ENCODE measurements at places on chromosomes 12 and 14. TPM values are rescaled to one million over a fixed set of nuclear protein-coding genes. Genes with fewer than 3 reads are reported as not detected.
A peak's percentile ranks its signal among the peaks of the same experiment; 100 is the strongest.

Gene SYCP3
- total RNA-seq = not detected

Gene LMO3
- not detected for total RNA-seq

Gene TAS2R46
- total RNA-seq = not detected

Gene IFNG-AS1
- not detected for total RNA-seq

Gene SCN8A
- 1.2 TPM for total RNA-seq

GRCh38 chr12:71125949-71126348 lies 31.9 kb downstream of the TSPAN8 start:
- no peak for DNase-seq

GRCh38 chr12:22625762-22626294 lies 857 bp downstream of the ETNK1 start:
- peak; percentile 56 for DNase-seq

DNA sequence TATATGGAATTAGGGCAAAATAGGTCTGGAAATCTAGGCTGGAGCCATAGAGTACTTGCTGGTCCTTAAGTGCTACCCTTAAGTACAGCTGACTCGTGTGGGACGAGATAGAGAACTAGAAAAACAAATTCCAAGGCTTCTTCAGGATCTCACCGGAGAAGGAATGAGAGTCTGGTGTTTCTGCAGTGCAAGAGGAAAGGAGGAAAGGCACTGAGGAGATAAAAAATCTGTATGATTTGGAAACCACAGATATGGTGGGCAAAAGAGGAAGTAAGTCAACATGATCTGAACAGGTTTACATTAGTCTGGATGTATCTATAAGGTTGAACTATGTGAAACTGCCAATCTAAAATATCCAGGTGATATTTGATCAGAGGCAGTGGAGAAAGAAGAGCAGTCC lies 134.4 kb upstream of the SOX5 start:
- DNase-seq = no peak

GRCh38 chr14:79284621-79285020 lies 926.7 kb downstream of the DIO2 start:
- peak; percentile 23 for DNase-seq

DNA sequence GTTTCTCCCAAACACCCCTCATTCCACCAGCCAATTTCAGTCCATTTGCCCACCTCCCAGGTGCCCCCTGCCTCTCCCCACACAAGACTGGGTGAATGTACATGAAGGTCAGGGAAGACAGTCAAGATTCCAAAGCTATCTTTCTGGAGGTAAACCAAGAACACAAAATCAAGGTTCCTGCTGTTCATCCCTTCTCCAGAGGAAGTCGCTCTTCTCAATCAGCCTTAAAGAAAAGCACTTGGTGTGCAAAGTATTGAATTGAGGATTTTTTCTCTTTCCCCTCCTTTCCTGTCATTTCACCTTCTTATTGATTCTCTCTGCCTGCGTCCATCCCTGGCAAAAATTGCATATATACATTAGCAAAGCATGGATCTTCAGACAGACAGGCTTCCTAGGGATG lies 4.5 kb downstream of the GRIN2B start:
- no peak for DNase-seq

DNA sequence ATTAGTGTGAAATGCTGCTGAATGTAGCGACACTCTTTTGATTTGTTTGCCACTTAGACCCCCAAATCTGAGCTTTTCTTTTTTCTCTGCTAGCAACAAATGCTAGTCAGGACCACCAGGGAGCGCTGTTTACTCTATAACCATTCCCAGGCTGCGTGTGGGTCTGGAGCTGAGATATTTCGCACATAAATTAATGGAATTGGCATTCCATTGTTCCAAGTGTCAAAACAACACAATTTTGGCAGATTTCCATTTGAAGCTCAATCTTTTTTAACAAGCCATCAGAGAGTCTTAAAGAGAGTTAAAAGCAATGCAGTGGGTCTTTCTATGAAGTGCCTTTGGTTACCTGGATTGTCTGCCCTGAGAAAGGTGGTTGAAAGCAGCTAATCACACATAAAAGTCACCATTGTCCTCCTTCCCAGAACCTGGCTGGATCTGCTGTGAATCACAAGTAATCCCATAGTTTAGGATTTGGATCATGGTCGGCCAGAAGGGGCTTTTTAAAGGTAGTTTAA lies 7.4 kb upstream of the TMEM132C start:
- peak; percentile 80 for DNase-seq

GRCh38 chr12:47954467-47955045 lies 8.8 kb upstream of the TMEM106C start:
- no peak for DNase-seq

DNA sequence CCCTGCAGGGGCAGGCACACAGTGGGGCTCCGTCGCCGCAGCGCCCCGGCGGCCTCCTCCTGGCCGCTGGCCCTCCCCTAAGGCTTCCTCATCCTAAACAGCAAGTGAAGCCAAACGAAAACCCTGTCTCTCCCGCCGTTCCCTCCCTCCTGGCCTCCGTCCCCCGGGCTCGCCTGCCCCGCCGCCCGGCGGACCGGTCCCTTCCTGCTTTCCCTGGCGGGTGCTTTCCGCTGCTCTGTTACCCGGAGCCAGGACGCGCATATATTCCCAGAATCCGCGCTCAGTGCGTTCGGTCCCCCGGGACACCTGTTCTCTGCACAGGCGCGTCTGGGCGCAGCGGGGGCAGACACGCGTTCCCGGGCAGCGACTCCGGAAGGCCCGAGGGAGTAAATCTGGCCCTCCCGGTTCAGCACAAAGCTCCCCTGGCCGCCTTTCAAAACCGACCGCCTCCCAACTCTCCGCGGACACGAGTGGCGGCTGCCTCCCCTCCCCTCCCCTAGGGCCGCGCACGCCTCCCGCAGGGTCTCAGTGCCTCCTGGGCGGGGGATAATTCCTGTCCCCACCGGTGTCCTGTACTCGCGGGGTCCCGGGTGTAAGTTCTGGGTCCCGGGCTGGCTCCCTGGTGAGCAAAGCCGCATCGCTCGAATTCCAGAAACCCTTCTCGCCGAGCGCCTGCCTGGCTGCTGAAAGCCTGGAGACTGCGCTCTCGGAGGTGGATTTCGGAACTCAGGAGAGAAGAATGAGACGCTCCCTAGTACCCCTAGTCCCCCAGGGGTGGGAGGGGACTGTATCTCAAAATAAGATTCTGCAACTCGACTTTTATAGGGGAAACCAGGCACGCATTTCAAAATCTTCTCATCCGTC lies 21.4 kb upstream of the CEP170B start:
- peak; percentile 44 for DNase-seq

- DNase-seq = peak; percentile 36
These were observed 15.2 kb upstream of the ACTR6 start for GRCh38 chr12:100185361-100185894.

- DNase-seq = no peak
These were observed 231.2 kb downstream of the PDZRN4 start for GRCh38 chr12:41419131-41419893.

DNA sequence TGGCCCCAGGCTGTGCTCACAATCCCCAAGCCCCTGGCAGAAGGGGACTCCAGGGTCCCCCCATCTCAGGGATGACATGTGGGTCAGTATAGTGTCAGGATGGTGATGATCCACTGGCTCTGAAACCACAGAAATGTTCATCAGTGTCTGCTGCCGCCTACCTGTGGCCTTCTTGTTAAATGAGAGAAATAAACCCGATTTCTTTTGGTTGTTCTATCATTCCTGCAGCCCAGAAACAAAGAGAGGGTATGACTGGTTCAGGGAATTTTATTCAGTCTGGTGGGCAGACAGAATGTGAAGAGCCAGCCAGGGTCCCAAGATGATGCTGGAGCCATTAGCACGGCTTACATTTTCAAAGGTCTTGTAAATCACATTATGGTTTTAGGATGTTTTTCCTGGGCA lies 86.6 kb downstream of the CRADD start:
- DNase-seq = no peak

Data from G401 (cell line).